ENCODE measurements at places on chromosomes 5 and 9. TPM values are rescaled to one million over a fixed set of nuclear protein-coding genes. Genes with fewer than 3 reads are reported as not detected.

ADGRD2 gene
- 0.36 TPM for total RNA-seq

RNF145 gene
- total RNA-seq: 57.0 TPM

PIP5K1B gene
- 0.42 TPM for total RNA-seq

MAMDC2 gene
- 5.7 TPM for total RNA-seq

VCP gene
- total RNA-seq: 194 TPM

PCDHGB6 gene
- 5.9 TPM for total RNA-seq

IRX1 gene
- 8.9 TPM for total RNA-seq

IFNE gene
- not detected for total RNA-seq

PCDHA4 gene
- total RNA-seq: 0.08 TPM

ZNF189 gene
- 10.2 TPM for total RNA-seq

SH2D3C gene
- 8.5 TPM for total RNA-seq

PCDHB10 gene
- 0.51 TPM for total RNA-seq

EIF4E1B gene
- total RNA-seq: not detected

FOXD4L6 gene
- not detected for total RNA-seq

PTGER4 gene
- 14.6 TPM for total RNA-seq

MACIR gene
- total RNA-seq: 8.2 TPM

GAPT gene
- total RNA-seq: not detected

PCDHB2 gene
- 3.7 TPM for total RNA-seq

HRH2 gene
- 0.30 TPM for total RNA-seq

HTR4 gene
- 0.25 TPM for total RNA-seq

CATSPER3 gene
- 0.59 TPM for total RNA-seq

ZFP62 gene
- 14.5 TPM for total RNA-seq

SH3TC2 gene
- total RNA-seq: 2.8 TPM

GBA2 gene
- total RNA-seq: 53.7 TPM

GAS1 gene
- 45.5 TPM for total RNA-seq

SV2C gene
- total RNA-seq: 0.63 TPM

GADD45G gene
- 25.4 TPM for total RNA-seq

AGXT2 gene
- total RNA-seq: not detected

FOXI1 gene
- 5.3 TPM for total RNA-seq

ADAMTSL1 gene
- total RNA-seq: 3.6 TPM

SGTB gene
- total RNA-seq: 5.9 TPM

CDKN2B-AS1 gene
- not detected for total RNA-seq

HCN1 gene
- not detected for total RNA-seq

ZNF346 gene
- total RNA-seq: 16.1 TPM

MEGF10 gene
- total RNA-seq: 0.57 TPM

TRPM6 gene
- total RNA-seq: 0.44 TPM

WNK2 gene
- 46.8 TPM for total RNA-seq

GRXCR2 gene
- total RNA-seq: 0.46 TPM

PPP3R2 gene
- not detected for total RNA-seq

NEUROG1 gene
- not detected for total RNA-seq

TYRP1 gene
- 27.6 TPM for total RNA-seq

NRARP gene
- 37.8 TPM for total RNA-seq

CBY3 gene
- total RNA-seq: not detected

MYOZ3 gene
- total RNA-seq: not detected

CCDC152 gene
- 0.29 TPM for total RNA-seq

CERCAM gene
- total RNA-seq: 5.6 TPM

F2RL1 gene
- 58.9 TPM for total RNA-seq

EFNA5 gene
- 16.6 TPM for total RNA-seq

PCDHGA9 gene
- 6.8 TPM for total RNA-seq

PLEKHG4B gene
- 0.17 TPM for total RNA-seq

TMEM174 gene
- total RNA-seq: not detected

LEAP2 gene
- 2.0 TPM for total RNA-seq

ORM2 gene
- not detected for total RNA-seq
